IMR-90 (cell line): ENCODE measurements at places on chromosomes 7 and 10.

GRCh38 chr7:111578754-111579153 is 16.5 kb upstream of the IMMP2L start:
- DNase-seq = no peak

- no peak for DNase-seq
Measured at GRCh38 chr10:103951942-103952341, 15.0 kb upstream of the SLK start.

DNA sequence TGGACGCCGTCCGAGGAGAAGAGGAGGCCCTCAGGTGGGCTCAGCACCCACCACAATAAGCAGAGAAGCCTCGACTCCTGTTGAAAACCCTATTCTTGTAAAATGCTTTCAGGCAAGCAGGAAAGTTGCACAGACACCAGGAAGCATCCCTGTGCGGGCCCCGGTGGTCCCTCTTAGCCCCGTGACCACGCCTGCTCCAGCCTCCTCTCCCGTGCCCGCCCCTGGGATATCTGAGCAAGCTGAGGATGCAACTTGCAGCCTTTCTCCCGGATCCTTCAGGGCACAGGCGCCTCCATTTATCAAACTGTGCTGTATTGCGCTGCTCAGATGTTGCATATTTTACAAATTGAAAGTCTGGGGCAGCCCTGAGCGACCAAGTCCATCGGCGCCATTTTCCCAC is 72.7 kb downstream of the CFAP46 start:
- DNase-seq = no peak

DNA sequence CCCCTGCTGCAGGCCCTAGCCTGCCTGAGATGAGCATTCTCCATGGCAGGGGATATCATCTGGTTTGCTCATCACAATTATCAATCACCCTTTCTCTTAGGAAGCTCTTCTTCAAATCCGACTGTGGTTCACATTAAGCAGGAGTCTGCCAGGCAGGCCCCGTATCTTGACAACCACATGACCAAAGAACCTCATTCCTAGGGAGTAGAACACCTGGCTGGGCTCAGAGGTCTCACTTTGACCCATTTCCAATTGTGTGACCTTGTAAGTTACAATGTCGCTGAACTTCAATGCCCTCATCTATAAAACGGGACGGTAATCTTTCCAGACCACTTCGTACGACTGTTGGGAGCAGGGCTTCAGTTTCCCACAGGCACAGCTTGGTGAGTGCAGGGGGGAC is 156.4 kb upstream of the PCBD1 start:
- no peak for DNase-seq
